ENCODE measurements at places on chromosomes 7 and 10. TPM values are rescaled to one million over a fixed set of nuclear protein-coding genes. Genes with fewer than 3 reads are reported as not detected.

GRCh38 chr7:98913612-98914011 is 35.3 kb downstream of the TRRAP start:
- no peak for DNase-seq

DNA sequence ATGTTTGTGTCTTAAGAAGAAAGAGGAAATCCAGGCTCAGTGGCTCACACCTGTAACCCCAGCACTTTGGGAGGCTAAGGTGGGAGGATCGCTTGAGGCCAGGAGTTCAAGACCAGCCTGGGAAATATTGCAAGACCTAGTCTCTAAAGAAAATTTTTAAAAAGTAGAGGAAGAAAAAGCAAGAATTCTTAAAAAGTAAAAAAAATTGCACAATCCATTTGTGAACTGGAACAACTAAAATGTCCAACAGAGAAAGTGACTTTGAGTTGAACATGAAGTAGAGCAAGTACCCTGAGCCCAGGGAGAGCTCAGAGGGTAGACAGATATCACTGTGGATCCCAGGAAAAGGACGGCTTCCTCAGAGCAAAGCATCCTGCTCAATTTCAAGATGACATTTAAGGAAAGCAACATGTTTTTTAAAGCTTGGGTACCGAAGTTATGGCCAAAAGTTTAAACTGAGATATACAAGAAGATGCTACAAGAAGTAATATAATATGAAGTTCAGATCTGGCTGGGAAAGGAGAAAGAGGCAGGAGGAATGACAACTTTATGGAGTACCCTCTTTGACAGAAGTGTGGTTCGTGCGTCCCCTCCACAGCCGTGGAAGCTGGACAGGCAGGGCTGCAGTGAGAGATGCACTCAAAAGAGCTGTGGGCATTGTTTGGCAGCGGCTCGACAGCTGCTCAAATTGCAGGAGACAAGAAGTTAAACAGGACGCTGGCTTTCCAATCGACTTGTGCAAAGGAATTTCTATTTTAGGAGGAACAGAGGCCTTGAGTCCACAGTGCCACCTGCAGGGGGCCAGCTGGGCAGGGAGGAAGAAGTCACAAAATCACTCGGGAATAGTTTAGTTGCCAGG is 201.3 kb downstream of the JCAD start:
- DNase-seq, result no peak

- DNase-seq, result no peak
Measured at GRCh38 chr7:36115448-36116321, 37.4 kb upstream of the EEPD1 start.

DNA sequence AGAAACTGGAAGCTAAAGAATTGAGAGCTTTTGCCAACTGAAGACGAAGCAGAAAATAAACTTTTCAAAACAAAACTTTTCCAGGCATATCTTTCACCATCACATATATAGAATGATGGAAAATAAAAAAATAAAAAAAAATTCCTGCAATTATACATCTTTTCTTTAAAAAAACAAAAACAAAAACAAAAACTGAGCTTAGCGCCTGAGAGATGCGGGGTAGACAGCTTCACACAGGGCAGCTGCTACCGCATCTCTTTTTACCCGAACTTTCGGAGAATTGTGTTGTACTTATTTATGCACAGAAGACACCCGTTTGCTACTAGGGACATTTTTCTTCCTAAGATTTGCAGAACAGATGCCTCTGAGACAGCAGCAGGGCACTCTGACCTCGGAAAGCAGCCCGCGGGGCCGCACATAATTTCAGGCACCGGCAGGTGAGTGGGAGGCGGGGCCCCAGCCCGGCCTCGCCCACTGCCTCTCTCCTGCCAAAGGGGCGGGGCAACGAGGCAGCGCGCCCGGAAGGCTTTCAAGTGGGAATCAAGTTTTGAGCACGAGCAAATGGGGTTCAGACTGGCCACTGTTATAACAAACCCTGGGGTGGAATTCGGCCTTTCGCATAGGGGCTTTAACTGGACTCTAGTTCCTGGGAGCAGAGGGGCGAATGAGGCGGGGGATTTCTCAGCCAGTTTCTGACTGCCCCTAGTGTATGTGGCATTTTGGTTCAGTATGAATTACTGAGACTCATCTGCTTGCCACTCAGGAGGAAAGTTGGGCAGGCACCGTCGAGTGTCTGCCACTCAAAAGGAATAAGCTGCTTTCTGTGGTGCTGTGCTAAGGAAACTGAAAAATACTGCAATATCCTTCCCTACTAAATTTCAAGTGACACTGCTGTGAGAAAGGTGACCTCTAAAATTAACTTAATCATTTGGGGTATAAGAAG is 18.5 kb upstream of the FAM133B start:
- no peak for DNase-seq

The AZGP1 gene
- 73.4 TPM for polyA plus RNA-seq

- no peak for DNase-seq
Measured at GRCh38 chr10:10092581-10092980, 925.1 kb upstream of the CELF2 start.

DNA sequence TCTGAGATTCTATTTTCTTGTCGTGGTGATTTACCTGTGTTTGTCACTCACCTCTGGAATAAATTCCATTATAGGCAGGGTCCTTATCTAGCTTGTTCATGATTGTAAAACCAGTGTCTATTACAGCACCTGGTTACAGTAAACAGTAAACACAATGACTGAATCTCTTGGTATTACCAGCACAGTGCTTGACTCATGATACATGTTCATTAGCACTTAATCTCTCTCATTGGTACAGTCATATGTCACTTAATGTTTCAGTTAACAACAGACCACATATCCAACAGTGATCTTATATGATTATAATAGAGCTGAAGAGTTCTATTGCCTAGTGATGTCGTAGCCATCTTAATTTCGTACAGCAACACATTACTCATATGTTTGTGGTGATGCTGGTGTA is 1.6 kb upstream of the TASOR2 start:
- DNase-seq, result no peak

DNA sequence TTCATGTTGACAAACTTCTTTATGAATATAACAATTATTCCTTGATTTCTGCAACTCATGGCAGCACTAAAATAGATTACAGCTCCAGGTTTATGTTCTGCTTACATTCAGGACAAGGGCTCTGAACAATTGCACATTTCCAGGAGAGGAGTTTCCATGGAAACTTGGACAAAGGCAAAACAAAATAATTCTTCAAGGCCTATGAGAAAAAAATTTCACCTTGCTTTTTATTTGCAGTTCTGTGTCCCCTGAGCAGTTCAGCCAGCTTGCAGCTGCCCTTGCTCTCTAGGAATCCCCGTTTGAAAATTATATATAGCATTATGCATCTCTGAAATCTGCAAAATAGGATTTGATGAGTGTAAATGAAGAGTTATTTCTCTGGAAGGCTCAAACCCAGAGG is 71.7 kb downstream of the ARL4A start:
- DNase-seq, result no peak

GRCh38 chr10:60312818-60313588 is 76.7 kb downstream of the ANK3 start:
- DNase-seq, result no peak

DNA sequence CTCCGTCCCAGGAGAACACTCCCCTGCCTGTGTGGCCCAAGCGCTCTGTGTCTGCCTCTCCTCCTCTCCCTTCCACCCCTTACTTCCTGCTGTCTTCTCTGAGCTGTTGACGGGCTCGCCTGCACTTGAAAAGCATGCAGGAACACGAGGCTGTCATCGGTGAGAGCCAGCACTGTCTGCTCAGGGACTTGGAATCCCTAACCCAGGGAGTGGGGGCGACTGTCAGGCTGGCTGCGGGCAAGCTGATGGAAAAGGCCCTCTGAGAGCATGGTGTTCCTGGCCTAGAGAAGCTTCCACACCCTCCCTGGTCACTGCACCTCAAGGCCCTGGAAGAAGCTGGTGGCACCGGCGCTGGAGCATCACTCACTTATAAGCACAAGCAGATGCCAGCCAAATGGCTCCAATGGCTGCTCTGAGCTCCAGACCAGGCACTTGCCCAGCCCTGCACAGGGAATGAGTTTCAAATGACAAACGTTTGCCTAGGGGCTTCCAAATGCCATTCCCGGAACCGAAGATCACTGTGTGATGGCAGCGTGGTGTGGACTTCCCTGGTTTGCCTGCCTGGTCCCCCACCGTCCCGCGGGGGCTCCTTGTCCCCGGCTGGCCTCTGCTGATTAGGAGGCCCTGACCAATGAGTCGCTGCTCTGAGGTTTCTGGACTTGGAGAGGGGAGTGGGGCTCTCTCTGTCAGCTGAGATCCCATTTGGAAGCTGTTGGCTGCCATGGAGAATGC is 56.7 kb upstream of the EBF3 start:
- no peak for DNase-seq

- peak; percentile 45 for DNase-seq
Measured at GRCh38 chr10:21078410-21079329, 181.6 kb upstream of the NEBL start.

DNA sequence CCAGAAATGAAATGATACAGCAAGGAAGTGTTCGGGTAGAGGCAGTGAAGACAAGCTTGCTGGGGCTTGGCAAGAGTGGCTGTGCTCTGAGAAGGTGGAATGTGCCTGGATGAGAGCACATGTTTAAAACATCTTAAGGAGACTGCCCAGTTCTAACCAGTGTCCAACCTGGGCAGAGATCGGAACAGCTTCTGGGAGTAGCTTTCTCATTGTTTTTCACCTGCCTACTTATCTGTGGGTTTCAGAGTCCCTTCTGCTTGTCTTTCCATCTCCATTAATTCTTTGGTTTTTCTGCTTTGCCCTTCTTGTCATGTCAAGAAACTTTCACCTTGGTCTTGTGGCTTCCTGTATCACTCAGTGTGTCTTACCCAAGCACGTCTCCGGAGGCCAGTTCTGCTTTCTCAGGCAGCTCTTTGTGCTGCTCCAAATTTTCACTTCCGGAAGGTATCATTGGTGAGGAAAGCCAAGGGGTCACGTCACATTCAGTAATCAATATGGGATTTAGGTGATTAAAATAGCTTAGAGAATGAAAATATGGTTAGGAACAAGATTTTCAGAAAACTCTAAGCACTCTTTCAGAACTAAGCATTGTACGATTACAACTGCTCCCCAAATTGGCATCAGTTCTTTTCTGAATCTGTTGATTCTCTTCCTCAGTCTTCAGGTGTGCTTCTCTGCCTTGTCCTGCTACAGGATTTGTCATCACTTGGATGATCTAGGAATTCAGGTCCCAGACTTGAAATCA is 5.5 kb upstream of the LAMB4 start:
- DNase-seq, result no peak

DNA sequence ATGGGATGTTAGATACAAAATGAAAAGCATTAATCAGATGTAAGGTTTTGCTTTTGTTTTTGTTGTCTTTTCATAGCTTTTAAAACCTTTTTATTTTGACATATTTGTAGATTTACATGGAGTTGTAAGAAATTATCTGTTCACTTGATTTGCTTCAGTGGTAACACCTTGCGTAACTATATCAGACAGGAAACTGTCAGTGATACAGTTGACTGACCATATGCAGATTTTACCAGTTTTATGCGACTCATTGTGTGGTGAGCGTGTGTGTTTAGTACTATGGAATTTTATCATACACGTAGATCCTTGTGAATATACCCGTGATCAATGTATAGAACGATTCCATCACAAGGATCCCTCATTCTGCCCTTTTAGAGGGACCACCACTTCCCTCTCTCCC is 701.4 kb downstream of the SUGCT start:
- no peak for DNase-seq

The ZNF735 gene
- polyA plus RNA-seq, result not detected

- DNase-seq, result no peak
Measured at GRCh38 chr7:25845464-25845863, 306.5 kb upstream of the NFE2L3 start.

- DNase-seq, result no peak
Measured at GRCh38 chr10:104254493-104255310, at the start of gene GSTO1. Gene GSTO1, plus strand, starts transcription at chr10:104254892. Its CDS starts 37 bp downstream, at chr10:104254929.

GRCh38 chr7:156017431-156017830 is 205.2 kb upstream of the SHH start:
- DNase-seq, result no peak

- peak; percentile 10 for DNase-seq
Measured at GRCh38 chr7:129188892-129189660, 643 bp downstream of the SMO start.

DNA sequence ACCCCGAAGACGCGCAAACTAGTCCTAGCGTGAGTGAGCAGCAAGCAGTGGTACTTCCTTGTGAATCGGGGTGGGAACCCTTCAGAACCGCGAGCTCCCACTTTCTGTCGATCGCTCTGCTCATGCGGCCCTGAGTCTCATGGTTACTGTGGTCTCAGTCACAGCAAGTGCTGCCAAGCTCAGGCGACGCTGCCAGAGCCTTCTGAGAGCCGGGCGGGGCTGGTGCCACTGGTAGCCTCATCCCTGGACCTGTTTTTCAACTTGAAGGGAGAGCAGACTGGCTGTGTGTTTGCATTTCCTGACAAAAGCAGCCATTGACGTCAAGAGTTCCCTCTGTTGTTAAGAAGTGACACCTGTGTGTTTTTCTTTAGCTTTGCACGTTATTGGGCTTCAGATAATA is 32.9 kb upstream of the BHLHA15 start:
- no peak for DNase-seq

DNA sequence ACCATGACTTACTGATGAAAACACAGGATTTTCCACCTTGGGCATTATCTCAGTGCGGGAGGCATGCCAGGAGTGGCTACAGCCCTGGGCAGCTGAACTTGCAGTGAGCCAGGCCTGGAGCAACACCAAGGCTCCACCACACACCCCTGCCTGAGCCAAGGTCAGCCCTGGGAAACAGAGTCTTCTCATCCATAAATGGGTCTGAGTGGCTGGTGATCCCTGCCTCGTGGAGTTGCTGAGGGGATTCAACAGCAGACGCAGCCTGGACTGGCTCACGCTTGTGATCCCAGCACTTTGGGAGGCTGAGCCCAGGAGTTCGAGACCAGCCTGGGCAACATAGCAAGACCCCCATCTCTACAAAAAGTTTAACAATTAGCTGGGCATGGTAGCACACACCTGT is 32.2 kb downstream of the SPOCK2 start:
- DNase-seq, result no peak

DNA sequence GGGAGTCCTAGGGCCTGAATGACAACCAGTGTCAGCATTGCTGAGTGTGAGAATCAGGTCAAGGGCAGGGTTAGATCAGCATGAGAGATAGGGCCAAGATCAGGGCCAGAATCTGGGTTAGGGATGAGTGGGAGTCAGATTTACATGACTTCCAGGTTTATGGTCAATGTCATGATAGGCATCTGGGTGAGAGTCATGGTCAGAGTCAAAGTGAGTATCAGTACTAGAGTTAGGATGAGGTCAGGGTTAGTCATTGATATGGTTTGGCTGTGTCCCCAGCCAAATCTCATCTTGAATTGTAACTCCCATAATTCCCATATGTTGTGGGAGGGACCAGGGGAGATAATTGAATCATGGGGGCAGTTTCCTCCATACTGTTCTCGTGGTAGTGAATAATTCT is 12.3 kb downstream of the MRPS24 start:
- DNase-seq, result no peak
